ENCODE measurements at places on chromosomes 1 and 21.

DNA sequence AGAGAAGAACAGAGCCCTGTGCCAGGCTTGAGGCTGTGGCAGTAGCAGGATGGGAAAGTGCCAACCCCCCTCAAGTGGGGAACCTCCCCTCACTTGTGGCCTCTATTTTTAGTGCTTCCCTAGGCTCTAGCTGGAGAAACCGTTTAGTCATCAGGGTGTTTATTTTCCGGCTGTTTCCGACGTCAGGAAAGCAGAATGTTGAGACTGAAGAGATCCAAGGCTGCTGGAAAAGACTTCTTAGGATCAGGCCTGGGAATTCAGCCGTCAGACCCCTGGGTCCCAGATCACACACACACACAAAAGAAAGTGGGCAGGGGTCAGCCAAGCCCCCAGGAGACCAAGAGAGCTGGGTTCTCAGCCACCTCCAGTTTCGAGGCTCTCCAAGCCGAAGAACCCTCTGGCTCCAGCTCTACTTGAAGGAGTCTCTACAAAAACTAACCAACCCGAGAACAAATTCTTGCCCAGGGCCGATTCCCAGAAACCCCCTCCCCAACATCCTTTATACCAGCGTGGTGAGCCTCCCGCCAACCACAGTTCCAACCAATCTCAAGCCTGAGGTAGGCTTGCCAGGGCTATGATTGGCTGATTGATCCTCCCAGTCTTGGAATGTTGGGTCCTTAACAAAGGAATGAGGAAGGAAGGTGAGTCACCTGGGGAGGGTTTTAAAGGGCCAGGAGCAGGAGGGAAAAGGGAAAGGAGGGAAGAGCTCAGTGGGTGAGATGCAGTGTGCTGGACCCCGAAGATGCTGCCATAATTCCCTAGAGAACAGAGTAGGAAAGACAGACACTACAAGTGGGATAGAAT lies 2.5 kb upstream of the MEF2D start:
- DNase-seq, result peak; percentile 93

DNA sequence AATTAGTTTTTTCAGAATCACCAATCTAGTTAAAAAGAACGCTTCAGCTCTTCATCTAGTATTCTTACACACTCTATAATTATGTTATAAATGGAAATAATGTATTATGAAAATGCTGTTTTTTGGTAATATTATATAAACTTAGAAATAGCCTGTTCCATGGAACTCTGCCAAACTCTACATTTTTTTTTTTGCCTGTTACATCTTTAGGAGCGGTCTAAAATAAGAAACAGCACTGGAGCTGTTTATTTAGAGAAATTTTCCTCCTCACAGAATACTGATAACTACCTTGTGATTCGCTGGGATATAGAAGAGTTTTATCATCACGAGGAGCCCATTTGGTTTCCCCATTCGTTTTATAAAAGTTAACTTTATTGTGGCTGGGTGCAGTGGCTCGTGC lies 58.5 kb downstream of the PKN2 start:
- DNase-seq, result no peak

GRCh38 chr1:111587509-111588174 lies 31.9 kb upstream of the RAP1A start:
- DNase-seq, result no peak

DNA sequence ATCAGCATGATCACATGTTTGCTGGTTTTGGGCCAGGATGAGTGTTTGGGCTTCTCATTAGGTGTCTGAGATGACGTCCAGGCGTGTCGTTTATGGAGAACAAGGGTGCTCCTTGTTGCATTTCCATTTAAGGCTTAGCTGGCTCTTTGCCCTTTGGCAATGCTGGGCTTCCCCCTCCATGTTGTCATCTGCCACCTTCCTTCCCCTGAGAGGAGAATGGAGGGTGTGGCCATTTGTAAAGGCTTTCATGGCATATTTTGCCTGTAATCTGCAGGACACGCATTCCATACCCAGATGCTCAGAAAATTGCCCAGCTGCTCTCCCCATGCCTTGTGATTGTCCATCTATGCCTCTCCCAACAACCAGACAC lies 27.7 kb downstream of the PKP1 start:
- DNase-seq, result no peak

GRCh38 chr1:171433451-171433850 lies 51.9 kb upstream of the PRRC2C start:
- peak; percentile 95 for DNase-seq

DNA sequence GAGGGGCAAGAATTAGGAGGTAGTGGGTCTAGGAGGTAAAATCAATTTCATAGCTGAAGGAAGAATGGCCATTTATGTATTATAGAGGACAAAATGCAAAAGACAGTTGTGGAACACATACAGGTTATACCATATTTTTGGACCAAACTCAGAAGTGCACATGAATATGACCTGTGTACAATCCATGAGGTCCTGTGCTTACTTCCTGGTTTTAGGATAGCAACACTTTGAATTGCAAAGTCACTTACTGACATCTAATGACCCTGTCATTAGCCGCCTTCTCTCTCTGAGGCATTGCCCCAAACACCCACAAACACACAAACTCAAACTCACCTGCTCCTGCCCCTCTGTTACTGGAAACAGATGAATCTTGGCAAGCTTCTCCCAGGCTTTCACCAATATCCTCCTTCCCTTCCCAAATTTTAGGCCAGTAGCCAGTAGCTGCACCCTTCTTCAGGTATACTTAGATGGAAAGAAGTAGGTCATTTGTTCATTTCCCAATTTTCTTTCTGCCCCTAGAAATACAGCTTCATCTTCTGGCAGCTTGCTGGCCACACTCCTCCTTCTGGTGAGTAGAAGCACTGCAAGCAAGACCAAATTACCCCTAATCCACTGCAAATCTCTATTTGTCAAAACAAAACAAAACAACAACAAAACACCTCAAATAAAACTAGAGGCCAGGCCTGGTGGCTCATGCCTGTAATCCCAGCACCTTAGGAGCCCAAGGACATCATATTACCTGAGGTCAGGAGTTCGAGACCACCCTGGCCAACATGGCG lies 13.7 kb upstream of the RPL5 start:
- peak; percentile 55 for DNase-seq

DNA sequence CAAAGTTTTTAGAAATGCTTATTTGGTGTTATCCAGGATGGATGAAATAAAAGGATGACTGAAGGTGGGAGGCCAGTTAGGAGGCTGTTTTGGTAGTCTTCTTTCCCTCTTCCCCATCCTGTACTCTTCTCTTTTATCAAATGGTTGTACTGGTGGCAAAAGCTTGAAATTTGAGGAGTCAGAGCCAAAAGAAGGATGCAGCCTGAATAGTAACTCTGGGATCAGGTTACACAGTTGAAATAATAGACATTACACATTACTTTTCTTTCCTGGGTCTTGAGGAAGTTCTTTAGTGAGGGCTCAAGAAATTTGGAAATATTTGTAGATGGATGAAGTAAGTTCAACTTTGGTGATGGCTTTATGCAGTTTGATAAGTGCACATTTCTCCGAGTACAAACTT lies 108.6 kb downstream of the GPR52 start:
- DNase-seq, result peak; percentile 19

Measured in fibroblast of mammary gland (primary cell).